ENCODE measurements at places on chromosomes 12 and 14.

GRCh38 chr12:88935856-88936255 is 355.6 kb upstream of the KITLG start:
- DNase-seq: no peak

DNA sequence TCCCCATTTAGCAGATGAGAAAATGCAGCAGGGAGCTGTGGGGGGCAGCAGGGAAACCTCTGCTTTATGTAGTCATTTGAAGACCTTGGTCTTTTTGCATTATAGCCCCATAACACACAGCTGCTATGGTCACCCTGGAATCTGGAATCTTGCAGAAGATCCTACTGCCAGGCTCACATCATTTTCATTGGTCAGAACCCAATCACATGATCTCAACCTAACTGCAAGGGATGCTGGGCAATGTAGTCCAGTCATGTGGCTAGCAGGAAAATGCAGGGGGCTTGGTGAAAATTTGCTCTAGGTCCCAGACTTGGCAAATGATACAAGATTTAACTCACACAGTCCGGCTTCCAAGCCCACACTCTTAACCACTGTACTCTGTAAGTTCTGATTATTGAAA is 1028.7 kb downstream of the AACS start:
- DNase-seq: no peak

DNA sequence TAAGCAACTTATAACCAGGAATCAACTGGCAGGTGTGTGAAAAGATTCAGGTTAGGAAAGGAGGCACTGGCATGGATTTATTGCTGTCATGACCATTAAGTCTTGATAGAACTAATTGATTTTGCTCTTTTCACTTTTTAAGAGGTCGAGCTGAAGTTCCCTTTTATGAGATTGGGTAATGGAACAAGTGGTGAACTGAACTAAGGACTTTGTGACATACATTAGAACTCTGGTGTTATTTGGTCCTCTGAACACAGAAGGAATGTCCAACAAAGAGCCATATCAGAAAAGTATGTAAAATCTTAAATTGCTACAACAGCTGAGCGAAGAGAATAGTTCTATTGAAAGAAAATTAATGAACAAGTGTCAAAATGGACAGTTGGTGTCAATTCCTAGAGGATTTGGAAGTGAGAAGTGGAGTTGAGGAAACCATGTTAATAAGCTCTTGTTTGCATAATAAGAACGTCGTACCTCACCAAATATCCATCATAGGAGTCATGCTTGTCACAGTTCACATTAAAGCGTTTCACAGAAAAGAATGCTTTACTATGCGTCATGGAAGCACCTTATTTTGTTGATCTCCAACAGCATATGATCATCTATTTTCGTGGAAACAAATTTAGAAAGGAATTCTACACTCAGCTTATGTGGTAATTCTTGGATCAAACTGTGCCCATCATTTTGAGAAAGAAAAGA is 8.4 kb upstream of the MYF6 start:
- no peak for DNase-seq

GRCh38 chr12:109582636-109583035 is 9.0 kb downstream of the MVK start:
- no peak for DNase-seq

- DNase-seq: peak; percentile 87
These were observed 6.3 kb upstream of the ITGB7 start for GRCh38 chr12:53213348-53213747.

- DNase-seq: peak; percentile 85
These were observed 843 bp upstream of the NUAK1 start for GRCh38 chr12:106139422-106140171.

DNA sequence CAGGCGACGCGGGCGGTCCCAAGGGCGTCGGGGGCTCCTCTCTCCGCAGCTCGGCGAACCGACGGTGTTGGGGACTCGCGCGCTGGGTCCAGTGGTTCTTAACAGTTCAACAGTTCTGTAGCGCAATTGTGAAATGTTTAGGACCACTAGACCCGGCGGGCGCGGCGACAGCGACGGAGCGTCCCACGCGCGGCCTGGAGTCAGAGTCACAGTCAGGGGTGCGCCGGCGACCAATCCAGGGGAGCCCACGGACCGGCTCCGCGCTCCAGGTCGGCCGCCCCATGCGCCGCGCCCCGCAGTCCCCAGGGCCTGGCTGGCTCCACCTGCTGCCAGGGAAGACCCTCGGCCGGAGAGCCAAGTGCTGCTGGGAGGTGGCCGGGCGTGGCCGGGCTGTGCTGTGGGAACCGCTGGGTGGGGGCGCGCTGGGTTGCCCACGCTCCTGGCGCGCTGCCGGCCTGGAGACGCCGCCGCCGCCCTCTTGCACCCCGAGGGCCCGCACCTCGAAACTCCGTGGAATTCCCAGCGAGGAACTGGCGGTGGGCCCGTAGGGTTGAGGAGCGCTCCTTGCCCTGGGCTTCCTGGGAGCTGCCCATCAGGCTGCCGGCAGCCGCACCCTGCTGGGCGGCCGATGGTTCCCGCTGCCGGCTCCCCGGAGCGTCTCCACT is 20.9 kb upstream of the KIF26A start:
- DNase-seq: peak; percentile 38

DNA sequence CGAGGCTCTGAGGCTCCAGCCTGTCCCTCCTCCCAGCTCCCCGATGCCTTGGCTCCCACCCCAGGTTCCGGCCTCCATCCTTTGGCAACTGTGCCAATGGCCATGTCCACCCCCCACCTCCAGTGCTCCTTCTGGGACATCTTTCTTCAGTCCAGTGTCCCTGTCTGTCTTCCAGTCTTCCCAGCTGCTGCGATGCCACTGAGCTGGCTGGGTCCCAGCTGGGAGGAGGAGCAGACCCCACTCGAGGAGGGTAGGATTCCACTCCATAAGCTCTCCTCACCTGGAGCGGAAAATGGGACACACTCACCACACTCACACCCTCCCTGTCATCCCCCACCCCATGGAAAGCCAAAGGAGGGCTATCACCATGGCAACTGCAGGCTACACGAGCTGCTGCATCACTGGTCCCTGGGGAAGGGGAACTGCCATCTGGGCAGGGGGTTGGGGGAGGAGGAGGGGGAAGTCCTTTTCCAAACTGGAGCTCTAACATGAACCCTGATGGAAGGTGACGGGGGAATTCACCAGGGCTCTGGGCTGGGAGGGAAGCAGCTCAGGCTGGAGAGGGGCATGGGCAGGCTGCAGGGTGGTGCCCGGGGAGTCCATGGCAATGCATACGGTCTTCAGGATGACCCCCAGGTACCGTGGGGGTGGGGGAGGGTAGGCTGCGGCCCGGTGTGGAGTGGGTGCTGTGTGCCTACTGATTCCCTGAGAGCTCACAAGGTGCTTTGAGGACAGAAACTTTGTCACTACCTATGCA is 94.3 kb downstream of the LRRC74A start:
- no peak for DNase-seq

DNA sequence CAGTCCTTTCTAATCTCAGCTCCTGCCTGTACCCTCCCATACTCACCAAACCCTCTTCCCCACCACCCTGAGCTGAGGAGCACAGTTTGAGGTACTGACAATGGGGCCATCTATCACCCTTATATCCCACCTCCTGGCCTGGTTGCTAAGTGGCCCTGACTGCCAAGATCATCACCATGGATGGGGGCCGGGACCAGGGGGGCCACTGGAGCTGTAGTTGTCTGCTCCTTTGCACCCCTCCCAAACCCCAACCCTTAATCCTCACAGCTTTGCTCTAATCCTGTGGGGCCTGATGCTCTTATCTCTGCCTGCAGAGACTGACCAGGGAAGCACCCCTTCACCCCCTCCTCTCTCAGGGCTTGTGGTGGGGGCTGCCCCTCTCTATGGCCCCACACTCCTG is 395 bp upstream of the GNB3 start:
- no peak for DNase-seq

- DNase-seq: no peak
These were observed 183.8 kb downstream of the SLC25A21 start for GRCh38 chr14:36988568-36988967.

- DNase-seq: no peak
These were observed 15.2 kb downstream of the GPR84 start for GRCh38 chr12:54349036-54349435.

DNA sequence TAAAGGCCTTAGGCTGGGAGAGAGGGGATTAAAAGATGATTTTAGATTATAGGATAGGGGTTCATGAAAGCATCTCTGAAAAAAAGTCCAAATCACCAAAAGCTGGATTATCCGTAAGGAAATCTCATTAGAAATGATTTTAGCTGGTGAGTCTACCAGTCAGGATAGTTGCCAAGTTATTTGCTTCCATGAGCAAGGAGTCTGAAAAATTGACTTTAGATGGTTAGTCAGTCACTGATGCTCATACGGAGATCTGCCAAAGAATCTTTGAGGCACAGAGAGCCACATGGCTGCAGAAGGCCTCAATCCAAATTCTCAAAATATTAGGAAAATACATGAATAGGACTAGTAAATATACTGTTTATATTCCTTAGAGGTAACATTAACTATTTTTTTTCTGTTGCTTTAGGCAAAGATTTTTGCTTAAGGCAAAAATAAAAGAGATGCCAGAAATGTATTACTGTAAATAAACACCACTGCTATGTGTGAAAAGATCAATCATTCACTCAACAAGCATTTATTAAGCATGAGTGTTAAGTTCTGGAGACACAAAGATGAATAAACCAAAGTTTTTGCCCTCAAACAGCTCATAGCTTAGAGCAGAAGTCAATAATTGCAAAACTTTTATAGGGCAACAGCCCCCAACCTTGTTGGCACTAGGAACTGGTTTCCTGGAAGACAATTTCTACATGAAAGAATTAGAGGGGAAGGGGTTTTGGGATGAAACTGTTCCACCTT is 105.2 kb downstream of the BBS10 start:
- DNase-seq: no peak

DNA sequence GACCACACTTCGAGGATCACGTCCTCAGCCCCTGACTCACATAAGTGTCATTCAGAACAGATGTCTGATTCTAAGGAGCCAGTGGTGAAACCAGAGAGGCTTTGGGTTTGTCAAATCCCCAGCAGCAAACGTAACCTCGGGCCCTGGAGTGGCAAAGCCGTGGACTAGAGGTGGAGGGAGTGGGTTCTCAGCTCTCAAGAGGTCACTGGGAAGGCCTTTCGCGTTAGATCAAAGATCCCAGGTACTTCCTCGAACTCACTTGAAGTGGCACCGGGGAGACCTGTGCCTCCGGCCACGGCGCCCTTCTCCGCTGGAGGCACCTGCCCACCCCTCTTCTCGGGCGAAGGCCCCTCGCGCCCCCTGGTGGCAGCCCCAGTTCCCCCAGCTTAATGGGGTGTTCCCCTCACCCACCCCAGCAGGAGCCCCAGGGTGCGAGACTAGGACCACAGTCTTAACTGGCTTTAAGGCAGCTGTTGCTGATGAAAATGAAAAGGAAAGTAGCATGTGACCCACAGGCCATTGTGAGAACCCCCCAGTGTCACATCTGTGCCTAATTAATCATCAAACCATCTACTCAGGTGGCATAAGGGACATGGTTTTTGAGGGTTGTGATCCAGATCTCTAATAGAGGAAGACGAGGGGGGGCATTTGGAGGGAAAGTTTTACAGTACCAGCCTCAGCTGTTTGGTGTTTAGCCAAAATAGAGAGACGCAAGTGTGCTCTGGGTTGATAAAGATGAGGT is 672 bp upstream of the ESR2 start:
- peak; percentile 72 for DNase-seq

DNA sequence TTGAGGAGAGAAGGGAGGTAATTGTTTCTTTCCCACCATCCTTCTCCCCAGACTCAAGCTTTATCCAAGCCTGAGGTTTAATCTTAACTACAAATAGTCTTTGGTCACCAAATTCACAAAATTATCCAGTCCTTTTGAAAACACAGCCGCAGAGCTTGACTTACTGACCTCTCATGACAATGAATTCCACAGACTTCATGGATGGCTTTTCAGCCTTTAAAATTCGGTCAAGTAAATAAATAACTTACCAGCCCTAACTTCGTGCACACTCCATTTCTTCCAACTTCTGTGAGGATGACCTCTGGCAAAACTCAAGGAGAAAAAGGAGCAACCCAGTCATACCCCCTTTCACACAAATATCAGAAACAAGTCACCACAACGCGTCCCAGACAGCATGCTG is 137.0 kb upstream of the CDKN3 start:
- no peak for DNase-seq

Measured in left forelimb (tissue), 1 donor.